Sigmoid colon (tissue), 7 donors: ENCODE measurements at places on chromosomes 4 and X. TPM values are rescaled to one million over a fixed set of nuclear protein-coding genes. Genes with fewer than 3 reads are reported as not detected.

- no peak for DNase-seq
Measured at GRCh38 chrX:120732461-120732860, 102.6 kb upstream of the C1GALT1C1 start.

The UGT2B15 gene
- not detected for total RNA-seq

The IRAK1 gene
- 41.7 TPM for total RNA-seq

The KIF4A gene
- total RNA-seq = 0.55 TPM

DNA sequence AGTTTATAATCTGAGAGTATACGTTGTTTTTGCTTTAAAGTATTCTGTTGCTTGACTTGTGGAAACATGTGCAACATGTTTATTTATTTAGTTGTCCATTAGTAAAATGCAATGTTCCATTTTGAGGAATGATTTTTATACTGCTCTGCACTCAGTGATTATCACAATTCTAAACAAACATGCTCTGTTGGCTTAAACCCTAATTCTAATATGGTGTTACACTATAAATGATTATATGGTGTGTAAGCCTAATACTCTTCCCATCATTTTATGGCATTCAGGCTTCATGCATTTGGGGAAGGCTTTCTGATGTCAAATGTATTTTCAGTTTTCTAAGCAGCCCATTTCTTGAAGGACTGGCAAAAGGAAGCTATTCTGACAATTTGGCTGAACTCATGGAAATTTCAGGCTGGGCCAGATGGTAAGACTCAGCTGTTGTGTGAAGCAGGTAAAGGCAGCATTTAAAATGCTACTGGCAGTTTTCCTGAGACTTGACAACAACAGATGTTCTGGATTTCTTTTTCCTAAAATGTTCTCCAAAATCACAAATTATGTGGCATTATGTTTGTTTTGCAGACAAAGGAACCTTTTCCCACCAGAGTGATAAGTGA, 336.7 kb upstream of the GNPDA2 start:
- DNase-seq = no peak

GRCh38 chr4:141126769-141127168, 6.5 kb downstream of the RNF150 start:
- no peak for DNase-seq

DNA sequence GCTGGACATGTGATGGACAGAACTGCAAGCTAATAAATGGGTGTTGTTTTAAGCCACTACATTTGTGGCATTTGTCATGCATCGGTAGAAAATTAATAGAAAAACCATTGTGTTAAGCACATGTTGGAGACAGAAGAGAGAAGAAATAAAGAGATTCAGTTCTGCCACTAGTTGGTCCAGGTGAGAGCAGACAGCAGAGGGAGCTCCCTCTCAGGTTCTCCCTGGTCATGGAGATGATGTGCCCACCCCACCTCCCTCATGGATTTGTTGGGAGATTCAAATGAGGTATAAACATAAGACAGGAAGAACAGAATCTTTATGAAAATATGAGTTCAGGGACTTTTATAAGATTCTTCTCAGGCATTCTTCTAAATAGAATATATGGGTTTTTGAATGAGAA, 36.8 kb upstream of the OCIAD2 start:
- DNase-seq = no peak

- peak; percentile 24 for DNase-seq
Measured at GRCh38 chr4:4388836-4389575, 2.1 kb downstream of the NSG1 start.

- no peak for DNase-seq
Measured at GRCh38 chrX:154294791-154295574, at the start of gene TEX28. TSS of gene TEX28 (minus strand) at chrX:154295124. CDS start at chrX:154292117, 3,007 bp downstream.

DNA sequence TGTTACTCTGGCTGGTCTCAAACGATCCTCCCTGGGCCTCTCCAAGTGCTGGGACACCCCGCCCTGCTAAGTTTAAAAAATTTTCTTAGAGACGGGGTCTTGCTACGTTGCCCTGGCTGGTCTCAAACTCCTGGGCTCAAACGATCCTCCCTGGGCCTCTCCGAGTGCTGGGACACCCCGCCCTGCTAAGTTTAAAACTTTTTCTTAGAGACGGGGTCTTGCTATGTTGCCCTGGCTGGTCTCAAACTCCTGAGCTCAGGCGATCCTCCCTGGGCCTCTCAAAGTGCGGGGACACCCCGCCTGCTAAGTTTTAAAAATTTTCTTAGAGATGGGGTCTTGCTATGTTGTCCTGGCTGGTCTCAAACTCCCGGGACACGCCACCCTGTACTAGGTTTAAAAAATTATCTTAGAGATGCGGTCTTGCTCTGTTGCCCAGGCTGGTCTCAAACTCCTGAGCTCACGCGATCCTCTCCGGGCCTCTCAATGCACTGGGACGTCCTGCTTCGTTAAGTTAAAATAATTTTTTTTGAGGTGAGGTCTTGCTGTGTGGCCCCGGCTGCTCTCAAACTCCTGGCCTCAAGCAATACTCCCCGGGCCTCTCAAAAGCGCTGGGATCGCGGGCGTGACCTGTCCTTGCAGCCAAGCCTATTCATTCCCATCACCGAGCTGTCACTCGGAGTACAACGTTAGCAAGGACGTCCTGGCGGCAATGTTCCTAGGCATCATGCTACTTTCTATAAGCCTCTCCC, 1.1 kb downstream of the SLC25A6 start:
- peak; percentile 62 for DNase-seq

GRCh38 chr4:187469627-187470026, 525.9 kb upstream of the ZFP42 start:
- no peak for DNase-seq

The SOX3 gene
- not detected for total RNA-seq

DNA sequence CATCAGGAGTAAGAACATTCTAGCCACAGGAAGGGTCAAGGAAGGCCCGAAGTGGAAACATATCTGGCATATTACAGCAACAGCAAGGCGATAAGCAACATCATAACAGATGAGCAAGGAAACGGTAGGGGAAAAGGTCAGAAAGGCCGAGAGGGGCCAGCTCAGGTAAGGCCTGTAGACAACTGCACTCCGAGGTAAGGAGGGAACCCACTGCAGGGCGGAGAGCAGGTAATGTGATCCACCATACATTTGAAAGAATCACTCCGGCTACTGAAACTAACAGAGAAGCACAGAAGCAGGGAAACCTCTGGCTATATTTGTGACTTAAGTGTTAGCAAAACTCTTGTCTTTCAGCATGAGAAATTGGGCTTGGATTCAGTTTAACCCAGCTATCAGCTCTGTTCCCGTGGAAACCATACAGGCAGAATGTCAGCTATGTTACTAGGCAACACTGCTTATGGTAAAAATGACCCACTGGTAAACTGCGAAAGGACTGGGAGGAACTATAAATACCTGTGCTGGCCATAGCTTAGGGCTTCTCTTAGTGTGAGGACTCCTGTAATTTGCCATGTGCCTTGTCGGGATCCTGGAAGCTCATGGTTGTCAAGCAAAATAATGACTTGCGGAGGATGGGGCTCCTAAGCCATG, 31.0 kb downstream of the FRYL start:
- no peak for DNase-seq

The PRSS12 gene
- total RNA-seq = 0.28 TPM

- DNase-seq = no peak
Measured at GRCh38 chr4:176571206-176571605, 221.5 kb downstream of the VEGFC start.

The STARD8 gene
- 8.4 TPM for total RNA-seq

DNA sequence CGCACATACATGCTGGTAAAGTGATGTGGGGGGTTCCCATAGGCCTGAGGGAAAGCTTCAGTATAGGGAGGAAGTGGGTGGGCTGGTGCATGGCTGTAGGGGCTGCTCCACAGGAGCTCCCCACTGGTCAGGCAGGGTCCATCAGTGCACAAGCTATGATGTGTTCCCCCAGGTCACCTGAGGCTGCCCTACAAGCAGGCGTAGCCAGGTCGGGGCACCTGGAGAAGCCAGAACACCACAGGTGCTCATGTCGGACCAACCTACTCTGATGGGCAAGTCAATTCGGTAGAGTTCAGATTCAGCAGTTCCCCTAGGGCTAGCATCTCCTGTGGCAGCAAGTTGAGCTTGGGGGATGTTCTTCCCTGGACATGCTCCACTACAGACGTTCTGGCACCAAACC, 103.3 kb upstream of the EPHA5 start:
- DNase-seq = no peak

The MAP3K15 gene
- not detected for total RNA-seq

DNA sequence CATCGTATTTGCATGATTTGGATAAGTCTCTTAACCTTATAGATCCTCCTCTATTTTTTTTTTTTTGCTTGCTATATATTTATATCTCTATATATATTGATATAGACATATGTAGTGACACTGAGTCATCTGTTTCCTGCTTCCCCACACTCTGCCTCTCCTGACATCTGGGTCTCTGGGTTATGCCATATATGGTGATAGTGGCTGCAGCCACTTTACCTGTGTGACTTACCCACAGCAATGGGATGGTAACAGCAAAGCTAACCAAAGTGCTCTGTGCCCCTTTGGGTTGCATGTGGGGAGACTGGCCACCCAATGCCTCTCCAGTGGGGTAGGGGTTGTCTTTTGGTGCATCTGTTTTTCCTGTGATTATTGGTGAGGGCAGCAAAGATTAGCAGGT, 14.5 kb downstream of the CMC4 start:
- no peak for DNase-seq

The MAGEC3 gene
- total RNA-seq = not detected

GRCh38 chr4:165864271-165864670, 8.8 kb upstream of the TLL1 start:
- DNase-seq = no peak
